ENCODE measurements at places on chromosomes 3 and 15. TPM values are rescaled to one million over a fixed set of nuclear protein-coding genes. Genes with fewer than 3 reads are reported as not detected.

Gene TOMM70
- total RNA-seq: 87.4 TPM

Gene EXOSC7
- total RNA-seq: 37.7 TPM

Gene MEX3B
- 22.9 TPM for total RNA-seq

Gene BOC
- 104 TPM for total RNA-seq

Gene ACSBG1
- total RNA-seq: 1.0 TPM

Gene EFHB
- 1.8 TPM for total RNA-seq

Gene ZCWPW2
- total RNA-seq: 2.6 TPM

Gene GP5
- 1.1 TPM for total RNA-seq

Gene LEO1
- total RNA-seq: 45.1 TPM

Gene RBM6
- total RNA-seq: 173 TPM

Gene ALS2CL
- total RNA-seq: 8.3 TPM

Gene CLDN16
- 0.16 TPM for total RNA-seq

Gene ANKRD28
- total RNA-seq: 116 TPM

Gene SLC6A1
- total RNA-seq: 23.7 TPM

Gene TRMT10C
- total RNA-seq: 33.7 TPM

Gene ARGFX
- total RNA-seq: not detected

Gene PLS1
- 11.1 TPM for total RNA-seq

Gene TMEM62
- total RNA-seq: 23.4 TPM

Gene RASGRP1
- 16.3 TPM for total RNA-seq

Gene STAB1
- 53.9 TPM for total RNA-seq

Gene IL5RA
- total RNA-seq: 0.44 TPM

Gene OXTR
- 1.4 TPM for total RNA-seq

Gene GREM1
- 1.2 TPM for total RNA-seq

Gene ROBO2
- 132 TPM for total RNA-seq

Gene OIP5
- 4.6 TPM for total RNA-seq

Gene FBXW12
- not detected for total RNA-seq

Gene TPRG1
- total RNA-seq: 0.49 TPM
